ENCODE measurements at places on chromosomes 7 and 10. TPM values are rescaled to one million over a fixed set of nuclear protein-coding genes. Genes with fewer than 3 reads are reported as not detected.

The CAV1 gene
- 19.4 TPM for total RNA-seq

The ZNF736 gene
- 9.3 TPM for total RNA-seq

GRCh38 chr10:21464134-21464533 lies 61.3 kb downstream of the SKIDA1 start:
- DNase-seq = no peak

DNA sequence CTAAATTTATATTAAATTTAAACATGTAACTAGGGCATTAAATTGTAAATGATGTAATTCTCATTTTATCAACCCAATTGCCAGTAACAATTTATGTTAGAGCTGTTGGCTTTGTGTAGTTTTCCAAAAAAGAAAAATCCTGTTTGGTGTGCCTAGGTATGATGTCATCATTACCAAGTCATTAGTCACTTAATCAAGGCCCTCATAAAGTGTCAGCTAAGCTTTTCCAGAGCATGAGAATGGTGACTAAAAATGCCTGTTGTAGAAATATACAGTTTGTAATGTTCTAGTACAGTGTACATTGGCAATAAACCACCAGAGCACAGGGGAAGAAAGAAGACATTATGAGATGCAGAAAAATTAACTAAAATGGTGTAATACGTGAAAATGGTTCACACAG lies 593.8 kb upstream of the ANKRD30A start:
- no peak for DNase-seq

DNA sequence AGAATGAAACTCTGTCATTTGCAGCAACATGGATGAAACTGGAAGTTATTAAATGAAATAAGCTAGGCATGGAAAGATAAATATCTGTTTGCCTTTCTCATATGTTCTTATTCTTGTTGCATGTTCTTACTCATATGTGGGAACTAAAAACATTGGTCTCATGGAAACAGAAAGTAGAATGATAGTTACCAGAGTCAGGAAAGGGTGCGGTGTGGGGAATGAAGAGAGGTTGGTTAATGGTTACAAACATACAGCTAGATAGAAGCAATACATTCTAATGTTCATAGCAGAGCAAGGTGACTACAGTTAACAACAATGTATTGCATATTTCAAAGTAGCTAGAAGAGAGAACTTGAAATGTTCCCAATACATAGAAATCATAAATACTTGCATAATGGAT lies 105.1 kb downstream of the FAM107B start:
- DNase-seq = no peak

DNA sequence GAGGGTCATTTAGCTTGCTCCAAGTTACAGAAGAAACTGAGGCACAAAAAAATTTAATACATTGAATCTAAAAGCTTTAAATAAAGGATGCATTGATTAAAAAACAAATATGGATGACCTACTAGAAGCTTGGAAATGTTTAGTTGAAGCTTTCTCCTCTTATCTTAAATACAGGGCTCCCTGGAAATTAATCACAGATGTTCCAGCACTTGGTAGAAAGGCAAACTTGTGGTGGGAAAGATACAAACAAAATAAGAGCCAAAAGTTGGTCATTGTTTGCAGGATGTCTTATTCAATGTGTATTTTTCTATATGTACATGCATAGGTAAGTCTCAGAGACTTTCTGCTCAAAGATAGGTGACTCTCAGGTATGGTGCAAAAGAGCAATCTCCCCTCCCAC lies 40.7 kb upstream of the LYZL1 start:
- no peak for DNase-seq

The CALHM3 gene
- not detected for total RNA-seq

DNA sequence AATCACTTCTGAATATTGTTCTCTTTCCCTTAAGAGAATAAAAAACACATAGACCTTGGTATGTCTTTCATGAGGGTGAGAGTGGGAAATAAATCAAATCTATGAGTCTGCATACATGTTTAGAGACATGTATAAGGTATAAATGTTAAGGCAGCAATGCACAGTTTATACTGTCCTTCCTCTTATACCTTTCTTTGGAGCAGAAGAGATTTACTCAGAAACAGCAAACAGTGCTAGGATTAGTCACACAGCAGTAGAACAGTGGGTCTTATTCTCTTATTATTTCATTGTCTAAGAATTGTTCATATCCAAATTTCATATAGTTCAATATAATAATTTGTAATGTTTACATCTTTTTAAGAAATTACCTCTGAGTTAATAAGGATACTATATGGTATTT lies 126.7 kb upstream of the TMEM196 start:
- no peak for DNase-seq

The C10orf105 gene
- total RNA-seq = not detected

The H2BK1 gene
- total RNA-seq = not detected

DNA sequence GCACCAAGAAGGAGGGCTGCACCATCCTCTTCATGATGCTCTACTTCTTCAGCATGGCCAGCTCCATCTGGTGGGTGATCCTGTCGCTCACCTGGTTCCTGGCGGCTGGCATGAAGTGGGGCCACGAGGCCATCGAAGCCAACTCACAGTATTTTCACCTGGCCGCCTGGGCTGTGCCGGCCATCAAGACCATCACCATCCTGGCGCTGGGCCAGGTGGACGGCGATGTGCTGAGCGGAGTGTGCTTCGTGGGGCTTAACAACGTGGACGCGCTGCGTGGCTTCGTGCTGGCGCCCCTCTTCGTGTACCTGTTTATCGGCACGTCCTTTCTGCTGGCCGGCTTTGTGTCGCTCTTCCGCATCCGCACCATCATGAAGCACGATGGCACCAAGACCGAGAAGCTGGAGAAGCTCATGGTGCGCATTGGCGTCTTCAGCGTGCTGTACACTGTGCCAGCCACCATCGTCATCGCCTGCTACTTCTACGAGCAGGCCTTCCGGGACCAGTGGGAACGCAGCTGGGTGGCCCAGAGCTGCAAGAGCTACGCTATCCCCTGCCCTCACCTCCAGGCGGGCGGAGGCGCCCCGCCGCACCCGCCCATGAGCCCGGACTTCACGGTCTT lies 1.9 kb downstream of the FZD1 start:
- DNase-seq = no peak

DNA sequence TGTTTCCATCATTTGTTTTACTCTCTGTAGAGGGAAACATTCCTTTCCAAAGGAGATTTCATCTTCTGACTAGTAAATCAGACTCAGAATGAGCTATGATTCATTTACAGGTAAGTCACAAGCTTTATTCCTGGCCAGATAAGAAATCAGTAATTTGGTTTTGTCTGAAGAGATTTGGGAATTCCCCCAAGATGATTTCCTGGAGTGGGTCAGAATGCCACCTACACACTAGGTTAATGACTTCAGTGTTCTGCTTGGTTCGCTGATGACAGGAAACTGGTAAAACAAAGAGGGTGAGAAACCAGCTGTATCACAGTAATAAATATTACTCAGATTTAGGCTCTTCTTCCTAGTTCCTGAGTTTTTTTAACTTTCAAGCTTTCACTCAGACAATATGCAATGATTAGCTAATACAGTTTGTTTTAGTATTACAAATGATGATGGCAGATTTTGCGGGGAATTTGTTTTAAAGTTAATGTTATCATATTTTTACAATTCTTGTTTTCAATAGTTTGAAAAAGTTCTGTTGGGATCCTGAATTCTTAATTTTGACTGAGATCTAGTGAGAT lies 8.3 kb upstream of the ASZ1 start:
- peak; percentile 92 for DNase-seq

- no peak for DNase-seq
Observed at GRCh38 chr10:78802866-78803265, 265.9 kb upstream of the ZMIZ1 start.

GRCh38 chr10:129926066-129927055 lies 37.7 kb downstream of the EBF3 start:
- no peak for DNase-seq

DNA sequence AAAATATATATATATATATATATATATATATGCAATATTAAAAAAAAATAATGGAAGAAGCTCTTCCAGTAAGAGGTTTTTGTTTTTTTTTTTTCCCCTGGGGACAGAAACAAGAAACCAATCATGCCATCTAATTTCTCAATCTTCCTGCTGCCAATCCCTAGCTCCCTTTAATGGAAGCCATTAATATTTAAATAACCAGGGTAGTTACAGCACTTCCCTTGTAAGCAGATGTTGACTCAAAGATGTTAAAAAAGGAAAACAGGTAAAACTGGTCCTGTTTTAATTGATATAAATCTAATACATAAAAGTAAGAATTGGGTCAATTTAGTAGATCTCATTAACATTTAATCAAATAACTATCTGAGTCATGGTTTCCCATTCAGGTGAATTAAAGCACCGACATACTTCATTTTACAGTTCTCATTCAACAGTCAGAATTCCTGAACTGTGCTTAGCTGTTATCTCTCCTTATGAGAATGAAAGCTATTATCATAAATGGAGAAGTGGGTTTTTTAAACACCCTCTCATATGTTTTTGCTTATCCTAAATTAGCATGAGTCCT lies 22.6 kb downstream of the CPVL start:
- no peak for DNase-seq

The SPDYE1 gene
- not detected for total RNA-seq

DNA sequence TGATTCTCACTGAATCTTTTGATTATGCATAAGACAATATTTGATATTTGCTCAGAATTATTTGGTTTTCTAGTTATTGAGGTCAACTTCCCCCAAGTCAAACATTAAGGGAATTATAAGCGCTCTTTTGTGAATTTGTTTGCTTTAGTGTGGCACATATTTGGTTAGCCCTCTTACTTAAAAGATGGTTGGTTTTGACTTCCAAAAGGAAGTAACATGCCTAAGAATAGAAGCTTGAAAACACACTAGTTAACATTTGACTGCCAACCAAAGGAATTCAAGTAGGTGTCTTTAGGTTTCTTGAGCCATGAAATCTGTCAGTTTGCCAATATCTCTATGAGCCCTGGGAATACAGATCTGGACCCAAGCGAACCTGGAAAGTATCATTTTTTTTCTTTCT lies 24.9 kb downstream of the STEAP4 start:
- no peak for DNase-seq

The AKR1D1 gene
- total RNA-seq = not detected

The ANKRD22 gene
- total RNA-seq = 0.17 TPM

- DNase-seq = no peak
Observed at GRCh38 chr7:18116661-18117060, 89.0 kb upstream of the PRPS1L1 start.

GRCh38 chr7:96414931-96415292 lies 93.0 kb upstream of the SLC25A13 start:
- no peak for DNase-seq

The ZNF467 gene
- total RNA-seq = 0.48 TPM

DNA sequence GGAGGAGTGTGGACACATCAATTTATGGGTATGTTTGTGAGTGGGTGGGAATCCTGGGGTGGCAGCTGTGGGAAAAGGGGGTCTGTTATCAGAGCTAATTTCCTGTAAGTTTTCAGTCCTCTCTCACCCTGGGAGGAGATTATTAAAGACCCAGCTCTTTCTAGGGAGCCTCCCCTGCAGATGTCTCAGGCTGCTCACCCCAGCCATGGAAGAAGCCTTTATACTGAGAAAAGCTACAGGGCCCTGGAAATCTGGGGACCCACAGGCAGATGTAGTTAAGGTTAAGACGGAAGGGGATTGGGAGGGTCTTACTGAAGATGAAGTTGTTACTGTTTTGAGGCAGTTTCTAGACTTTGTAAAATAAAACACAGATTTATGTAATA lies 4.6 kb downstream of the ZNF680 start:
- DNase-seq = no peak

DNA sequence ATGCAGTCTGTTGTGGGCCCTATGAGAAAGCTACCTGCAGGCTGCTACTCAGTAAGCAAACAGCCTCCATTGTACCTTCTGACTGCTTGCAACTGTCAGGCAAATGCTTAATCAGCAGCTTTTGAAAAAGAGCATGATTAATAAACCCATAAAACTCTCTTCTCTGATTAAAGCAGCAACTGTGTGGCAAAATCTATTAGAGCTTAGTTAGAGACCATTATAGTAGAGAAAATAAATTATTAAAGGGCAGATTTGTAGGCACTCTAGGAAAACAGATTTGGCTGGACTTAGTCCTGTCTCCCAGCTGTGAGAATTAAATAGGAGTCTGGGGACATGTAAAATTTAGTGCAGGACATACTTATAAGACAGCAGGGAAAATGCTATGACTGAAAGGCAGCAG lies 132.5 kb upstream of the WNT16 start:
- no peak for DNase-seq

GRCh38 chr10:10128387-10128786 lies 889.3 kb upstream of the CELF2 start:
- no peak for DNase-seq

DNA sequence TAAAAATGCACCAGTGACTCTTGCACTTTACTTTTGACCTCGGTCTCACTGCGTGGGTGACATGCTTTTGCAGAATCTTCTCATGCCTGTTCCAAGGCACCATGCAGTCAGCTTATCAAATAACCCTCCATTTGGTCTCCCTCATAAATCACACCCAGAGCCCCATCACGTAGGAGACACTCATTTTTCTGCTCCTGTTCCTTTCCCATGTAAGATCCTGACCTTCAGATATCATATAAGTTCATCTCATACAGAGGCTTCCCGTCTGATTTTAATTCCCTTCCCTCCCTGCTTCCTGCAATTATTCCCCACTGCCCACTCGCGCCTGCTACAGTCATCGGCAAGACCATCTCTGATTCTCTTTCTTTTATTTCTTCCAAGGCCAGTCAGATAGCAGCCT lies 1226.3 kb upstream of the AUTS2 start:
- DNase-seq = no peak

GRCh38 chr7:101164071-101164840 lies 1.1 kb downstream of the VGF start:
- DNase-seq = no peak

DNA sequence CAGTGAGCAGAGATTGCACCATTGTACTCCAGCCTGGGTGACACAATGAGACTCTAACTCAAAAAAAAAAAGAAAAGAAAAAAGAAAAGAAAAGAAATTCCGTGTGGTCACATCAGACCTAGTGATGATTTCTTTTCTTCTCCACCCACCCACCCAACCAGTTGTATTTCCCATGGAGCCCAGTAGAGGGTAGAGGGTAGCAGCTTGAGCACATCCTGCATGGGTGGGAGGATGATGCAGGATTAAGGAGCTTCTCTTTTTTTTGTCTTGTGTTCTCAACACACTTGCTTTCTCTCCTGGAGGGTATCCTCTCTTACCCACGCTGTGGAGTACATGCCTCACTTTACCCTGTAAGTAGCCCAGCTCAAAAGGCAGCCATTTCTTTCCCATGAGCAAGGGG lies 118.6 kb upstream of the CARD11 start:
- no peak for DNase-seq

DNA sequence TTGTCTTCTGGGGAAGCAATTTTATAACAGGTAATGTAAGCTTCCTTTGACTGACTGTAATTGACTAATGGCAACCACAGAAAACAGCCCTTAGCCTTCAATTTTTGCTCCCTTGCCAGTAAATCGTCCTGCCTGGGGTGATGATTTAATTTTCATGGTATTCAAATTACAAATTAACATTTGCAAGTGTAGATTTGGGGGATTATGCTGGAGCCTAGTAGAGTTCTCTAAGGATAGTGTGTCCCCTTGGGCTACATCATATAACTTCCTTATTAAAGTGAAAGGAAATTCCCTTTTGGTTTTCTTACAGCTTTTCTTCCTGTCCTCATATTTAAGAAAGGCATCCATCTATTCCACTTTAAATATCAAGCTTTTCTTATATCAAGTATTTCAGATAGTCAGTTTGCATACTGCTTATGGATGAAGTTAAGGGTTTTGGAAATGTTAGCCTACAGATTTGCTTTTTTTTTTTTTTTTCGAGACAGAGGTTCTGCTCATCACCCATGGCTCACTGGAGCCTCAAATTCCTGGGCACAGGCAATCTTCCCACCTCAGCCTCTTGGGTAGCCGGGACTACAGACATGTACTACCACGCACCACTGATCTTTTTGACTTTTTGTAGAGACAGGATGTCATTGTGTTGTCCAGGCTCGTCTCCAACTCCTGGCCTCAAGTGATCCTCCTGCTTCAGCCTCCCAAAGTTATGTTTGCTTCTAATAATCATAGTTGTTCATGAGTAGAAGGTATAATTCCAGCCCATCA lies 35.9 kb upstream of the HDAC9 start:
- no peak for DNase-seq
